RPMI7951 (cell line): ENCODE measurements at places on chromosomes 1 and 21.

GRCh38 chr1:25580927-25581326 lies 35.7 kb upstream of the MAN1C1 start:
- DNase-seq: no peak

GRCh38 chr1:164823486-164824279 lies 264.7 kb downstream of the PBX1 start:
- peak; percentile 9 for DNase-seq

DNA sequence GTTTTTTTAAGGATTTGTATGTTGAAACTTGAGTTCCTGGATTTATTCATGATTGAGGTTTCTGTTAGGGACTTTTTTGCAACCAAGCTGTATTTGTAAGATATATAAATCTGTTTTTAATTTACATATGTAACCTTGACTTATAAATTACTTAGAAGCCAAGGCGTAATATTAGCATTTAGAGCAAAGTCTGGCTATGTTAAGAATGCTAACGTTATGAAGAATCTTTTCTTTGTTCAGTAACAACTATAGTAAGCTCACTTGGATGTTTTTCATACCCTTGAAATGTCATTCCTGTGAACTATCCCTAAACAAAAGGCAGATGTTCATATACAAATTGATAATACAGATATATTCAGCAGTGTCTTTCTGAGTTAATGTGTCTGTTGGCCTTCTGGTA lies 155.3 kb downstream of the MAGI3 start:
- no peak for DNase-seq

GRCh38 chr1:191490303-191490702 lies 668.0 kb upstream of the RGS18 start:
- DNase-seq: no peak

DNA sequence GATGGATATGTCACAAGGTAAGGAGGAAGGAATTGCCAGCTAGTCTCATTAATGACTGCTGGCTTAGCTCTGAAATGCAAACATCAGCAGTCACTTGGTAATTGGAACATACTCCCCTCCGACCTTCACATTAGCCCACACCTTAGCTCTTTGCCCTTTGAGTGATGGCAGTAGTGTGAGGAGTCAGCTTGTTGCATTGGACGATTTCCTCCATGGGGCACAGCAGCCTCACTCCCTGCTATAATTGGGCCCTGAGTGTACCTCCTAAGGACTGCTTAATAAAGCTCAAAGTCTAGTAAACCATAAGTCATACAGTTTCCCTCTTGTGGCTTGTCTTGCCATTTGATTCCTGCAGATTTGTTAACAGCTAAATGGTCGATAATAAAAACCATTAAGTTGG lies 19.4 kb downstream of the METTL13 start:
- no peak for DNase-seq

DNA sequence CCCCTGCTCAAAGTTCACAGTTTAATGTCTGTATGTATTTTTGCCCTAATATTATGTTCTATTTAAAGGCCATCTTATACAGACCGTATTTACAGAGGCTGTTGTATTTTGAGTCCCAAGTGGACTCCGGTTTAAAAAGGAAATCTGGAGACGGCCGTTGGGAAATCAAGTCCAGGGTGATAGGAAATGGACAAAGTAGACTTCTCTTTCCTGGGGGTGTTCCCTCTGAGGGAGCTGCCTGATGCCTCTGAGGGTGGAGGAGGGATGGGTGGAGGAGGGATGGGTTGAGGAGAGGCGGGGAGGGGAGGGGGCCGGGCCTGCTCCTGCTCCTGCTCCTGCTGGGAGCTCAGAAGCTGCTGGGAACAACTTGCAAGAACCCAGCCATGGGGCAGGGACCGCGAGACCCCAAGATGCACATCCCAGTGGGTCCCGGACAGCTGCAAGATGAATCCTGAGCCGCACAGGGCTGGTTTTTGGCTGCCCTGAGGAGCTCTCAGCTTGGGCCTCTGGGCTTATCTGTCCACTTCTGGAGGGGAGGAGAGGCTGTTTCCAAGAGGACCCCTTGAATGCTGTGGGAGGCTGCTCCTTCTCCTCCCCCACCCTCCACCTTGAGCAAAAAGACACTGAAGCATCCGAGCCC lies 12.0 kb upstream of the ACTL8 start:
- no peak for DNase-seq

DNA sequence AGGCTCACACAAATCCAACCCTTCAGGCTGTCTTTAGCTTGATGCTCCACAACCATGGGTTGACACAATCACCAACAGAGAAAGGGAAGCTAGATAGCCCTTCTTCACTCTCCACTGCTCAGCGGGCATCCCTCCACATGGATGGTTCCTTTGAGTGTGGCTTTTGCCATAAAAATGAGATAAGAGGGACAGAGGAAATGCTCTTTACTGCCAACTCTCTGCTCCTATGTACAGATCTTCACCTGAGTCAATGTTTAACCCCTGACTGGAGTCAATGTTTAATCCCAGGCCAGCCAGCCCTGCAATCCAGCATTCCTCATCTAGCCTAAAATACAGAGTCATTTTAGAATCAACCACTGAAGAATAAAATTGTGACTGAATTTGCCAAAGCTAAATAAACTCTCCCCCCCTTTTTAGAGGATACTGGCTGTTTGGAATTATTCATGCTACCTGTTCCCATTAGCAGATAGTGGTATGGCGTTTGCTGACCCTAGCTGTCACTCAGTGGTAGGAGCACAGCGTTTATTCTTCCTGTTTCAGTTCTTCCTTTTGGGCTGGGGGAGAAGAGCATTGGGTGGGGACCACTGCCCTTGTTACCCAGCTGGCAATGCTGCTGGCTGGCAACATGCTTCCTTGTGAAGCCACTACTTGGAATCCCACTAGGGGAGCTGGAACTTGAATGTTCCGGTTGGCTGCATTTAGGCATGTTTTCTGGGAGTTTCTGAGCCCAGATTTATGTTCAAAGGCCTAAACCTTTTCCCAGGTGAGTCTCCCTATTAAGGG lies 5.2 kb upstream of the PIGR start:
- no peak for DNase-seq

DNA sequence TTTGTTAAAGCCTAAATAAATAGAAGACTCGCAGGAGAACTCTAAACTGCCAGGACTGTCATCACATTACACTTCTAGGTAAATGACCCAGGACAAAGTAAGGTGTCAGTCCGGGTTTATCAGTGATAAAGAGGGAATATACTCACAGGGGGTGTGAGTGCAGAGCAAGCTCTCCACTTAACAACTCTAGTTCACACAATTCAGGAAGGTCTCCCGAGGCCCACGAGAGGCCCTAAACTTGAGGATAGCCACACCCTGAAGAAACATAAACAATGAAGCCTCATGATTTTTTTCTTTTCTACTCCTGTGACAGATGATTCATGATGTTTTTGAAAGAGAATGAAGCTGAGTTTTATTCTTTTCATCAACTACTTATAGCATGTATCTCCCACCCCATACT lies 65.6 kb upstream of the EXO1 start:
- DNase-seq: no peak

DNA sequence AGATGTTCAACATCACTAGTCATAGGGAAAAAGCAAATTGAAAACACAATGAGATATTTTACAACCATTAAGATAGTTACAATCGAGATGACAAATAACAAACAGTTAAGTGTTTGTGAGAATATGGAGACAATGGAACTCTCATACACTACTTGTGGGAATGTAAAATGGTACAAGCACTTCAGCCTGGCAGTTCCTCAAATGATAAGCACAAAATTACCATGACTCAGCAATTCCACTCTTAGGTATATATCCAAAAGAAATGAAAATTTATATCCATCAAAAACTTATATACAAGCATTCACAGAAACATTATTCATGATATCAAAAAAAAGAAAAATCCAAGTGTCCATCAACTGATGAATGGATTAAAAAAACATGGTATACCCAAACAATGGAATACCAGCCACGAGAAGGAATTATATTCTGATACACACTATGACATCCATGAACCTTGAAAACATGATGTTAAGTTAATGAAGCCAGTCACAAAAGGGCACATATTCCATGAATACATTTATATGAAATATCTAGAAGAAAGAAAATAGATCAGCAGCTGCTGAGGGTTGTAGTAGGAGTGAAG lies 76.4 kb downstream of the EVI5 start:
- peak; percentile 6 for DNase-seq
